Stimulated activated CD4-positive, alpha-beta T cell treated with anti-CD3 and anti-CD28 coated beads, Interleukin-1b, Interleukin-23, amount 100 ng/mL, for 48 hours (primary cell): ENCODE measurements at places on chromosomes 6 and 20.
A peak's percentile ranks its signal among the peaks of the same experiment; 100 is the strongest.

GRCh38 chr6:29632789-29633533, at the start of gene GABBR1:
Gene GABBR1 (minus strand): TSS chr6:29633183. CDS start chr6:29632385, 798 bp downstream.
- peak; percentile 66 for DNase-seq

- DNase-seq = no peak
Measured at GRCh38 chr20:37387519-37388269, 41.8 kb downstream of the SRC start.

DNA sequence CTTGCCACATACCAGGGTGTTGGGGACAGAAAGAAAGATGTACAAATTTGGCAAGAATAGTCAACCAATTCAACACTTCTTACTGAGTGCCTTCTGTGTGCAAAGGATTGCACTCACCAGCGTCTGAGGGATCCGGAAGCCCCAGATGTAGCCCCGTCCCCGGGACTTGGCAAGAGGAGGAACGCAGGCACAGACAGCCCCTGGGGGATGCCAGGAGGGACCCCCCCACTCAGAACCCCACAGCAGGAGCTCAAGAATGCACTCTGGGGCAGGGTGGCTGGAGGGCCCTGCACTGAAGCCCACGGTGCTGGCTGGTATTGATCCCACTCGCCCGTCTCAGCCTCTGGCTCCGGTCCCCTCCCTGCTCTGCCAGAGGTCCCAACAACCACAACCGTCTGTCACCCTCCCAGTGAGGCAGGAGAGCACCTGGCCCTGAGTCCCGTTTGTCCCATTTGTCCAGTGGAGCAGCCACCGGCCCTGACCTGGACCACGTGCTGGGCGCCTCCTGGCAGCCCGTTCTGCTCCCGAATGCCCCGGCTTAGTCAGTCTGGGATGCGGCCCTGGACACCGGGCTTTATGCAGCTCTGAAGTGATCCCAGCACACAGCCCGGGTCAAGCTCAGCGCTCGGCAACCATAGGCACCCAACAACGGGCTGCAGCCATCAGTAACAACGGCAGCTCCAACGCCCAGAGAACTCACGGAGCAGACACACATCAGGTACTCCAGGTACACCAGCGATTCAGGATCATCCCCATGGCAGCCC, 128.7 kb downstream of the DLL1 start:
- DNase-seq = no peak

DNA sequence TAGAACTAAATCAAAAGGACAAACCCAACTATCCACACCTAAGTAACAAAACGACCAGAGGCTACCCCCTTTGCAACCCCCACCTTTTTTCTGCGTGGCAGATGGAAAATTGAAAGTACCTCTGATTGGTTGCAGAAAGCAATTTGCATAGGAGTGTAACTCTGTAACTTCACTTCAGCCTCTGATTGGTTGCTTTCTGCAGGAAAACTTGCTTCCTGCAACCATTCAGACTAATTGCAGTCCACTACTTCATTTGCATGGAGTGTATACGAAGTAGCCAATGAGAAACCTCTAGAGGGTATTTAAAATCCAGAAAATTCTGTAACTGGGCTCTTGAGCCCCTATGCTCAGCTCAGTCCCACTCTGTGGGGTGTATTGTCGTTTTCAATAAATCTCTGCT, 129.1 kb upstream of the OLIG3 start:
- DNase-seq = no peak

DNA sequence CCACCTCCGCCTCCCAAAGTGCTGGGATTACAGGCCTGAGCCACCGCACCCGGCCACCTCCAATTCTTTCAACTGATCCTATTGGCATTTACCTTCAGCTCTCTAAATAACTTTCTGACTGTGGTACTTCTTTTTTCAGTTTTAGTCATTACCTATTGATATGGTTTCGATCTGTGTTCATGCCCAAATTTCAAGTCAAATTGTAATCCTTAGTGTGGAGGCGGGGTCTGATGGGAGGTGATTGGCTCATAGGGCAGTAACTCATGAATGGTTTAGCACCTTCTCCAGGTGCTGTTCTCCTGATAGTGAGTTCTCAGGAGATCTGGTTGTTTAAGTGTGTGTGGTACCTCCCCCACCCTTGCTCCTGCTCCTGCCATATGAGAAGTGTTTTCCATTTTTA, 140.9 kb downstream of the LPA start:
- peak; percentile 43 for DNase-seq

- DNase-seq = no peak
Measured at GRCh38 chr20:13458860-13459451, 179.8 kb downstream of the TASP1 start.

GRCh38 chr6:16585805-16586204, 175.5 kb downstream of the ATXN1 start:
- no peak for DNase-seq

- no peak for DNase-seq
Measured at GRCh38 chr6:48184648-48185047, 73.7 kb upstream of the PTCHD4 start.

DNA sequence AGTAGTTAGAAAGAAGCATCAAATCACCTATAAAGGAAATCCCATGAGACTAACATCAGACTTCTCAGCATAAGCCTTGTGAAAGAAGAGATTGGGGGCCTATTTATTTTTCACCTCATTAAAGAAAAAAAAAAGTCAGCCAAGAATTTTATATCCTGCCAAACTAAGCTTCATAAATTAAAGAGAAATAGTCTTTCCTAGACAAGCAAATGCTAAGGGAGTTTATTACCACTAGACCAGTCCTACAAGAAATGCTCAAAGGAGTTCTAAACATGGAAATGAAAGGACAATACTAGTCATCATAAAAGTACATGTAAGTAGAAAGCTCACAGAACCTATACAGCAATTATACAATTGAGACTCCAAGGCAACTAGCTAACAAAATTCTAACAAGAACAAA, 96.5 kb upstream of the OLIG3 start:
- no peak for DNase-seq

DNA sequence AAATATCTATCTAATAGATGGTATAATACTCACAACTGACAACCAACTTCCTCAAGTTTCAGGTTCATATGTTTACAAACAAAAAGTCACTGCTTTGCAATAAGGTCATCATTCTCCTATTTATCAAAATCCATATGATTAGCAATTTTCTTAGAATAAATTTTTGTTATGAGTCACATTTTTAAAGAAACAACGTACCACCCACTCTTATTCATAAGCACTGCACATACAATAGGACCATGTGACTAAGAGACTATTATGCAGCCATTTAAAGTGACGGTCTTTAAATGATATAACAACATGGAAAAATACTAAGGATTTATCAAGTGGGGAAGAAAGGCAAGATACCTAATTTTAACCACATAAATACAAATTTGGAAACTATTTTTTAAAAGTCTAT, 40.0 kb downstream of the REPS1 start:
- no peak for DNase-seq

- DNase-seq = no peak
Measured at GRCh38 chr6:4599924-4600323, 176.3 kb upstream of the CDYL start.

- no peak for DNase-seq
Measured at GRCh38 chr6:140970485-140970884, 1162.2 kb upstream of the GJE1 start.

GRCh38 chr6:81797591-81797990, 45.1 kb upstream of the TENT5A start:
- no peak for DNase-seq

DNA sequence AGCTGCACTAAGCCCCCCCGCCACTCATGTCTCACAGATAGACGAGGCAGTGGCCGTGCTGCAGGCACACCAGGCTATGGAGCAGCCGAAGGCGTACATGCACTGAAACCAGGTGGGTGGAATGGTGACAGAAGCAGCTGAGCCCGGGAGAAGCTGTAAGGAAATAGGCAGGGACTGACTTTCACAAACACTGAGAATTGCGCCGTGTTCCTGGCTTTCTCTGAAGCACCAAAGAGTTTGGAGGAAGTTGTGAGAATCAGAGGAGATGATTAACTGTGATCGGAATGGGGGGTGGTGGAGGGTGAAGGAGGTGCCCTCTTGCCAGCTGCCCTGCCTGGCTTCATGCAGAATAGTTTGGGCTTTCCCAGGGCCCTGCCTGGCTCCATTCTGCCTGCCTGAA, 21.6 kb downstream of the TOMM34 start:
- no peak for DNase-seq

GRCh38 chr6:53641348-53641747, 24.2 kb downstream of the KLHL31 start:
- DNase-seq = no peak

- no peak for DNase-seq
Measured at GRCh38 chr6:41937472-41937860, 4.1 kb downstream of the CCND3 start.

DNA sequence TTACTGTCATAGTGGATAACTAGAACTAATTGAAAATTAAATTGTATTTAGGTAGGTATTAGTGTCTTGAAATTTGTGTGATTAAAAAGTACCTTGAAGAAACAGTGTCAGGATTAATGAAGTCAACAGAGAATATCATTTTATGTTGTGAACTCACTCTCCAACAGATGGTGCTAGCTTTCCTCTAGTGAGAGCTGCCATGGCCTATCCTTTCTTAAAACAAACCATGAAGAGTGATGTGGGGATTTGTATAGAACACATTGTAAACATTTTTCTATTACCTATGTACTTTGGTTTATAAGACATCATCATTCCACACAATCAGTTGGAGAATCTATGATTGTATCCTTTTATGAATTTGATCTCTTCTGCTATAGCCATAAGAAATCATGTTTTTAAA, 4.8 kb upstream of the SRSF12 start:
- DNase-seq = no peak

DNA sequence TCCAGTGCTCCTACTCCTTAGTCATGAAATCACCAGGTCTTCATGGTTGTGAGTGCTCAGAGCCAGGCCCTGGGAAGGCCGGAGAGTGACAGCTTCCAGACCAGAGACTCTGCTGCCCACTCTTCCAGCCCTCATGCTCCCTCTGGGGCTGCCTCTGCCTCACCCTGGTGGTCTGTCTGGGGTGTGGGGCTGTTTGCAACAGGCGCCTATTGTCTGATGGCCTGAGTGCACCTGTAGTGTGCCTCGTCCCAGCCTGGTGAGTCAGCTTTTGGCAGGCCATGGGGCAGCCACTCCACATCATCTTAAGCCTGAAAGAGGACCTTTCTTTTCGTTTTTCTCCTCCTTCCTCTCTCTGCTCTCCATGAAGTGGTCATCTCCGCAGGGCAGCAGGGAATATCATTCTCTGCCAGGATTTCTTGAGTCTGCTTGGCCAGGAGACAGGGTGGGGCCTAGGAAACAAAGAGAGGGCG, 173.8 kb downstream of the VEGFA start:
- DNase-seq = no peak

GRCh38 chr6:140641412-140641811, 1267.0 kb upstream of the CITED2 start:
- DNase-seq = no peak

- DNase-seq = no peak
Measured at GRCh38 chr6:139518556-139519091, 144.2 kb upstream of the CITED2 start.

GRCh38 chr6:43933148-43933885, 163.3 kb downstream of the VEGFA start:
- no peak for DNase-seq
